Stimulated activated CD4-positive, alpha-beta T cell treated with anti-CD3 and anti-CD28 coated beads, Interleukin-12 subunit alpha, Interleukin-12 subunit beta, amount 100 ng/mL, for 48 hours (primary cell): ENCODE measurements at places on chromosomes 11 and 22.

GRCh38 chr11:32894149-32894827, 1.7 kb downstream of the QSER1 start:
- peak; percentile 27 for DNase-seq

DNA sequence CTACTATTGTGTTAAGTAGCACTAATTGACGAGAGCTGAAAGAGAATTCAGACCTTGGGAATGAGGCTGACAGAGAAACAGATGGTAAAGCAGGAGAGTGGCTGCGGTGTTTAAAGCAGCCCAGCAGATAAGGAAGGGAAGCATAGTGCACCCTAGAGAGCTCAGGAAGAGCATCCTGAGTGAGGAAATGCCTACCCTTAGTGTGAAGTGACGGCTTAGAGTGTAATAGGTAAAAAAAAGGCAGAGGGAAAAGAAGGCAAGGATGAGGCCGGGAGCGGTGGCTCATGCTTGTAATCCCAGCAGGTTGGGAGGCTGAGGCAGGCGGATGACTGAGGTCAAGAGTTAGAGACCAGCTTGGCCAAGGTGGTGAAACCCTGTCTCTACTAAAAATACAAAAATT, 22.4 kb upstream of the ETS1 start:
- no peak for DNase-seq

DNA sequence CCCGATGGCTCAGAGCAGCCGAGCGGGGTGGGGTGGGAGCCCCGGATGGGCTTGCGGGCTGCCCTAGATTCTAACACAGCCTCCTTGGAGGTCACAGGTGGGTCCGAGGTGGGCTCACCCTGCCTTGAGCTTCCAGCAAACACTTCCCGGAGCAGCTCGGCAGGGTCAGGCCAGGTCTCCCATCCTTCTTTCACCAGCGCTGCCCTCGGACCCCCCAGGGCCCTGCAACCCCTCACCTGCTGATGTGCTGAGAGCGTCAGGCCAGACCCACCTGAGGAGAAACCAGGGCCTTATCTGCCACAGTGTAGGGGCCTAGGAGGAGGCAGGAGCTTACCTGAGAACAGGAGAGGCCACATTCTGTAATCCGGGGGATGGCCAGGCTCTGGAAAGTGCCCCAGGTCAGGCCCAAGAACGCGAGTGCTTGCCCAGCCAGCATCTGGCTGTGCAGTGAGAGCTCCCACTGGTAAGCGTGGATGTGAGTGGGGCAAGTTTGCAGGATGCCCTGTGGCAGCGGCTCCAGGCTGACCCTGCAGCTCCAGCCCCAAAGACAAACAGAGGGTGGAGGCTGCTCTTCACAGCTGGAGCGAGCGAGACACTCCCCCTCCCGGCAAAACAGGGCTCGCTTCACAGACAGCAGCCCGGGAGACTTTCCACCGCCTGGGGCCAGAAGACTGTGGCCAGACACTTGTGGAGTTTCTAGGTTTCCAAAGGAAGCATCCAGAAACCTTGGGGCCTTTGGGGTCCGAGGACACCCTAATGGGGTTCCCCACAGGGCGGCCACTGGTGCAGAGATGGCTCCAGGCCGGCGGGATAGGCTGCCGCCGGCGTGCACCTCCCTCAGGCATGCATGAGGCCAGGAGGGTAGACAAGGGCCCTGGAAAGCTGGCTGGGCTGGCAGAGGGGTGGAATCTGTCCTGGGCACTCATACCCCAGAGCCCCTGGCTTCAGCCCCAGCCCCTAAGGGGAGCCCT, at the start of gene IL17REL:
Gene IL17REL (minus strand): TSS at position 555 of the 971 bp plus-strand sequence. CDS start 119 bp downstream, at position 436.
- DNase-seq = no peak

- DNase-seq = no peak
Observed at GRCh38 chr11:60854140-60854846, 1.5 kb downstream of the PTGDR2 start.

DNA sequence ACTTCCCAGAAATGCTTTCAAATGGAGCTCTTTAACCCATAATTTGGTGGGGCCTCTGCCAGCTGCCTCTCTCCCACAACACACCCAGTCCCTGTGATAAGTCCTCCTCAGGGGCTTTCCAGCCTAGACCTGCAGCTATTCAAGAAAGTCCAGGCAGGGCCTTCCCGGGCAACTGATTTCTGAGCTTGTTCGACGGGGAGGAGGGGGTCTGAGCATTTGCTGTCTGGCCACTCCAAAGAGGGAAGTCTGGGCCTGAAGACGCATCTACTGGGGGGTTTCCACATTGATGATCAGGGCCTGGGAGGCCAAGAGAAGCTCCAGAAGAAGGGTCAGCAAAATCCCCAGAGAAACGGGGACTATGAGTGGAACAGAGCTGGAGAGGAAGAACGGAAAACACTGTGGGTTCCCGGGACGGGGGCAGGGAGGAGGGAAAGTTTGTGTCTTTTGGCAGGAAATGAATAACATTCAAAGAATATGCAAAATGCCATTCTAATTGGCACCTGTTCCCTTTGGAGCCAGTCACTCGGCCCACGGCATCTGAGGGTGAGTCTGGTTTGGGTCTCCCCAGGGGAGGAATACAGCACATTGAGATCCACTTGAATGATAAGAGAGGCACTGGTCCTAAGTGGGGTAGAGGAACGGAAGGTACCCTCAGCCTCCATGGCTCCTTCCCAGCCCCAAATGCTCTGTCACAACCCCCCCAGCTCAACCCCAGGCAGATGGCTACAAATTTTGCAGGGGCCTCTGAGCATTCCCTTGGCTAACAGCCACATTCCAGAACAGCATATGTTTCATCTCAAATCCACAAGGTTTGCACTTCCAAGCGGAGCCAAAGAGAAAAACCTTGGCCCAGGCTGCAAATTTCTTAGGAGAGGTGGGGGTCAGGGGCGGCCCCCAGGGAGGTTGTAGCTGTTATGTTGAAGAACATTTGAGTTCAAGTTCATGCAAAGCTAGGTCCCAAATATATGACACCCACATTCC, 72.0 kb downstream of the RPUSD4 start:
- DNase-seq = no peak

DNA sequence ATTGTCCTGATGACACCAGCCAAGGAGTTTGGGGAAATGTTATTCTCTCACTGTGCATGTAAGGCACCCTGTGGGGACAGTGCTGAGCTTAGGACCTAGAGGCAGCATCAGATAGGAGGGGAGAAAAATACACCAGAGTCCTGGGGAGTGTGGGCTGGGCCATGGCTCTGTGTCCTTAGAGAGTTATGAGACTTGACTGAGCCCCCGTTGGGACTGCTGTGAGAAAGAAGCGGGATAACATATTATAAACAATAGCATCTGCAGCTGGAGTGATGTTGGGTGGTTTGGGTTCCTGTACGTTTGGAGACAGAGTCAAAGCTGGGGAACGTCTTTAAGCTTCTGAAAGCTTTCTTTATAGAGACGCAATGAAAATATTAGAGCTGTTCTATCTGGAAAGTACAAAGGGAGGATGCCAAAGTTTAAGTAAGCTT, 90.9 kb upstream of the CRTAM start:
- DNase-seq = no peak

DNA sequence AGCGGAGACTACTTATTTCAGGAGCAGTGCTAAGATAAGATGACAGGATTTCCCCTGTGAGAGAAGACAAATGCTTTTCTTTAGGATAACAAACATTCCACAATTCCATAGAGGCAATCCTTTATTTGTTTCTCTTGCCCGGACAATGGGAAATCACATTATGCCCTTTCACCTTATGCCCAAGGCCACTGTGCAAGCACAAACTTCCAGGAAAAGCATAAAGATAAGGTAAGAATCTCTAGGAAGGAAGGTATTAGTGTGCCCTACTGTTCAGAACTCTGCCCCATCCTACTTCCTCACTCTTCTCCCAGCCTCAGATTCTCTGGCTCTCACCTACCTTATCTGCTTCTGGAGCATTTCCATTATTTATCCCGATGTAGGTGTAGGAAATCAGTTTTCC, 23.1 kb upstream of the RDX start:
- DNase-seq = no peak

GRCh38 chr22:19892257-19892879, 37.7 kb upstream of the GNB1L start:
- peak; percentile 37 for DNase-seq

GRCh38 chr22:39078329-39078728, 1.3 kb downstream of the APOBEC3G start:
- no peak for DNase-seq
